ENCODE measurements at places on chromosomes 4 and X.

GRCh38 chr4:112253382-112254000 lies 21.9 kb downstream of the AP1AR start:
- no peak for DNase-seq

DNA sequence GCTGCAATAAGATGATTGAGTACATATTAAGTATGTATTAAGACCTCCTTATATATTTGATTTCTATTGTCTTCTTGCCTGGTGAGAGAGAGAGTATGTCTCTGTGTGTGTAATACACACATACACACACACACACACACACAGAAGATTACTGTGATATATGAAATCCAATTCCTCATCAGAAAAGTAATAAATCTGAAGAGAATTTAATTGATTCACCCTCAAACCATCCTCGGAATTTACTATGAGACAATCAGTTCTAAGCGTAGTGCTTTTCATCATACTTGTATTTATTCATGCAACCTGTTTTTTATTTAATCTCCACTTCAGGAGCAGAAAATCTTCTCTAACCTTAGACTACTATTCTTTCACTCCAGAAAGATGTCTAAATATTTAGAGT lies 62.3 kb upstream of the TLL1 start:
- DNase-seq = no peak

DNA sequence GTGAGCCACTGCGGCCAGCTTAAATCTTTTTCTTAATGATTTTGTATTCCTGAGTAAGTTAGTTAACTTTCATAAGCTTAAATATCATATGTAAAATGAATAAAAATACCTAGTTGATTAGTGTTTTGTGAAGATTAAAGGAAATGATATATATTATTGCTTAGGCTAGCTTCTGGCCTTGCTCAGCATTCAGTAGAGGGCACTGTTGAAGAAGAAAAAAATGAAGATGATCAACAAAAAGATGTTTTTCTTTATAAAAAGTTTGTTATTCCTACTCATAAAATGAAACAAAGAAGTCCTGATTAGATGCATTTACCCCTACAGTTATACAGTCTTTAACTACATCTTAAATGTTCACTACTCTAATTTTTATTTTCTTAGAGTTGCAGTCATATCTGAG lies 797.7 kb downstream of the RAPGEF2 start:
- no peak for DNase-seq

DNA sequence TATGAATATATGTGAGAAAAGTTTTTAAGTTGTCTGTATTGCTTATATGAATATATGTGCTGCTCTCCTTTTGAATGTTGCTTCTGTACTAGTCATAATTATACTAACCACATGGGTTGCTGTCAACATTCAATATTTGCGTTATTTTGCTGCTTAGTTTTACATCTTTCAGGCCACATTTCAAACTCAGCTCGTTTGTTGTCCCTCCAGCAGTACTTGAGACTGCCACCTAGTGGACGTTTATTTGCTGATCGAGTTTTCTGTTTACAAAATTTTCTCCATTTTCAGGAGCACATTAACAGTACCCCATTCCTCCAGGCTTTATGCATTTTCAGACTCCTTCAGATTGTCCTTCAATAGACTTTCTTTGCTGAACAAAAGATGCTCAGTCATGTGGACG lies 75.8 kb downstream of the NUDT11 start:
- DNase-seq = no peak

DNA sequence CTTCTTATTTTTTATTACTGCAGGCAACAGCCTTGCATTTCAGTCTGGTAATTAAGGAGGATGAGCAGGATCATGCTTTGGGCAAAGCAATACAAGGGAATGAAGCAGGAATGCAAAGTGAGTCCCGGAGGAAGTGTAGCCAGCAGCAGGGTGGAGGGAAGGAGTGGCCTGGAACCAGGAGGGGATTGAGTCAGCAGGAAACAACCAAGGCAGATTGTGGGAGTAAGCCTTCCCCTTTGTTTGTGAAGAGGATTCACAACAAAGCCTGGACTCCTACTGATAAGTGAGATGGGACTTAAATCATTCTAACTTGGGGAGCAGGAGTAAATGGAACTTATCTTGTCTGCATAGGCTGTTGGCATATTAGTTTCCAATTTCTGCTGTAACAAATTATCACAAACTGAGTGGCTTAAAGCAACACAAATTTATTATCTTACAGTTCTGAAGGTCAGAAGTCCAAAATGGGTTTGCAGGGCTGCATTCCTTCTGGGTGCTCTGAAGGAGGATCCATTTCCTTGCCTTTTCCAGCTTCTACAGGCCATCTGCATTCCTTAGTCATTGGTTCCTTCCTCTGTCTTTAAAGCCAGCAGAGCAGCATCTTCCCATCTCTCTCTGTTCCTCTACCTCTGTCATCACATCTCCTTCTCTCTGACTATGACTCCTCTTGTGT lies 93.2 kb upstream of the AP1S2 start:
- DNase-seq = peak; percentile 29

- DNase-seq = no peak
Observed at GRCh38 chr4:112516471-112517066, 589 bp upstream of the NEUROG2 start.

- DNase-seq = no peak
Observed at GRCh38 chr4:88975958-88976774, 80.8 kb downstream of the FAM13A start.

- no peak for DNase-seq
Observed at GRCh38 chrX:150767475-150768131, 74.4 kb downstream of the MTMR1 start.

- DNase-seq = no peak
Observed at GRCh38 chrX:136847874-136848273, 32.7 kb downstream of the RBMX start.

DNA sequence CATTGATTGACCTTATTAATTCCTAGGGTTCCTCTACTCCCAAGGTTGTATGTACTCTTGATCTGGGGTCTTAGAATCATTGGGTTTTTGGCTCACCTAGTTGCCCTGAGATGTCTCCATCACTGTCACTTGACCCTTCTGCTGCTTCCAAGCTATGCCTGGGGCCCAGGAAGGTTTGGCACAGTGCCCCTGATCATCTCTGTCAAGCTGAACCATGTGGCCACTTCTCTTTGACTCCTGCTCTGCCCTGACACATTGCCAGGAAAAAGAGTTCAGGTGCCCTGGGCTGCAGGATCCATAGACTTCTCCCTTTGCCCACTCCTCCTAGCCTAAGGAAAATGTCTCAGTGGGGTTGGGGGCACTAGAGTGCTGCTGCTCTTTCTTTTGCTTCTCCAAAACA lies 3.9 kb upstream of the CHST7 start:
- DNase-seq = no peak

GRCh38 chr4:129532573-129532972 lies 436.6 kb downstream of the C4orf33 start:
- no peak for DNase-seq

DNA sequence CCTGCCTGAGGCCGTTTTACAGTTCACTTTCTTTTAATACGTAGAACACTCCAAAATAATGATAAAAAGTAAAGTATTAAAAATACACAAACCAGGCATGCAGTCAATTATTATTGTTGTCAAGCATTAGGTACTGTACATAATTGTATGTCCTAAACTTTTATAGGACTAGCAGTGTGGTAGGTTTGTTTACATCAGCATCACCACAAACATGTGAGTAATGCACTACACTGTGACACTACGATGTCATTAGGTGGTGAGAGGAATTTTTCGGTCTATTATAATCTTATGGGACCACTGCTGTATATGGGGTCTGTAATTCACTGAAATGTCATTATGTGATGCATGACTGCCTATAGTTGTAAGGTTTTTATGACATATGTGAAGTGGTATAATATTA lies 149.5 kb upstream of the SH3RF1 start:
- DNase-seq = no peak

DNA sequence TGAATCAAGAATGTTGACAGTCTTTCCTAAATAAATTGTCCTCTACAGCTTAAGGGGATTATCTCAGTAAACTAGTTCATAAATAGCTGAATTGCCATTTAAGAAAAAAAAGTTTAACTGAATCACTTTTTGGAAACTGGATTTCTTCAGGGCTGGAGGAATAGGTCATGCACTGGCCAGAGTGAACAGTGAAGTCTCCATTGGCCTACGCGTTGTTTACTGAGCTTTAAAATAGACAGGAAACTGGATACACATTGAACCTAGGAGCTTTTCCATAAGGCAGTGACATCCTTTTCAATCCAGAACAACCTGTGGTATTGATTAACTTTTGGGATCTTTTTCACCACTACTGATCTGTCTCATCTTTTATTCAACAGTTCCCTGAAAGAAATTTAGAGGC lies 58.0 kb downstream of the COL4A6 start:
- DNase-seq = no peak

GRCh38 chr4:82430964-82431745 lies 765 bp downstream of the ENOPH1 start:
- no peak for DNase-seq

GRCh38 chr4:38993683-38994082 lies 38.5 kb downstream of the TMEM156 start:
- DNase-seq = no peak

GRCh38 chr4:89837385-89837992 lies 528 bp upstream of the SNCA start:
- peak; percentile 25 for DNase-seq

- DNase-seq = peak; percentile 35
Observed at GRCh38 chr4:20572976-20573375, 127.3 kb upstream of the PACRGL start.

- DNase-seq = no peak
Observed at GRCh38 chrX:74009041-74009440, 294.9 kb upstream of the ZCCHC13 start.

DNA sequence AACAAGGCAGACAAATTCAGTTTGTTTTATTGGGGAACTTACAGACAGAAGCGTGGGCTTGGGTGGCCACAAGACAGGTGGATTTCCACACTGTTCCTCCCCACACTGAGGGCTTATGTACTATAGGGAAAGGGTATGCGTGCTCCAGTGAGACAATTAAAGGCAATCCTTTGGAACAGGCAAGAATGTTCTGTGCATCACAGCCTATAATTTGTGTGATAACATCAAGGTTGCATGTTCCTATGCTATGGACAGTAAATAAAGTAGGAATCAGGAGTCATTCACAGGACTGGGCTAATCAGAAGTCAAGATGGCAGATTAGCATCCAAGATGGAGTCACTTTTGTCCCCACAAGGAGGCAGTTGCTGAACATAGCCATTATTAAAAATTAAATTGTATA lies 84.6 kb upstream of the TRIM2 start:
- no peak for DNase-seq

DNA sequence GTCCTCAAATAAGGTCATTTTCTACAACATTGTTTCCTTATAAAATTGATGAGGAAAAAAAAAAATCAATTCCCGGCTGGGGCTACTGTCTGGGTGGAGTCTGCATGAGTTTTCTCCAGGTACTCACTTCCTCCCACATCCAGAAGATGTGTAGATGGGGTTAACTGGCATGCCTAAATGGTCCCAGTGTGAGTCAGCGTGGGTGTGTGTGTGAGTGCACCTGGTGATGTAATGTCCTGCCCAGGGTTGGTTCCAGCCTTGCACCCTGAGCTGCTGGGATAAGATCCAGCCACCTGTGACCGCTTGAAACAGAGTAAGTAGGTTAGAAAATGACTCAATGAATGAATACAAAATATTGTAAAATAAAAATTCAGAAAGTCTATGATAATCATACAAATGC lies 11.1 kb downstream of the USP26 start:
- no peak for DNase-seq

DNA sequence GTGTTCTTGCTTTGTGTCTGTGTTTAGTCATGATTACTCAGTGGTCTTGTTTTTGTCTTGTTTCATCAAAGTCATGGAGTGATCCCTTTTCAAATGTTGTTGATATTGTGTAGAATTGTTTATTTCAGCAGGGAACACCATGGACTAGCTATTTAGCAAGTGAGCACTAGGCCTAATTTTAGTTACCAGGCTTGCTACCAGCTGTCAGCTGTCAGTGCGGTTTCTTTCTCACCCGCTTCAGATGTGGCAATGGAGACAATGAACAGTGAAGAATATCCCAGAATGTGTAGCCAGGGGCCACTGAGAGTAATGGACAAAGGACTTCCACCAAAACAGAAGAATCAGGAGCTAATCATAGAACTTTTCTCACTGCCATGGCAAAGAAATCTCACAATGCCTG lies 432.8 kb upstream of the FMR1 start:
- DNase-seq = no peak

GRCh38 chr4:33025236-33025635 lies 2305.1 kb downstream of the PCDH7 start:
- no peak for DNase-seq

GRCh38 chr4:2932951-2933565 lies 30.1 kb downstream of the NOP14 start:
- DNase-seq = no peak

DNA sequence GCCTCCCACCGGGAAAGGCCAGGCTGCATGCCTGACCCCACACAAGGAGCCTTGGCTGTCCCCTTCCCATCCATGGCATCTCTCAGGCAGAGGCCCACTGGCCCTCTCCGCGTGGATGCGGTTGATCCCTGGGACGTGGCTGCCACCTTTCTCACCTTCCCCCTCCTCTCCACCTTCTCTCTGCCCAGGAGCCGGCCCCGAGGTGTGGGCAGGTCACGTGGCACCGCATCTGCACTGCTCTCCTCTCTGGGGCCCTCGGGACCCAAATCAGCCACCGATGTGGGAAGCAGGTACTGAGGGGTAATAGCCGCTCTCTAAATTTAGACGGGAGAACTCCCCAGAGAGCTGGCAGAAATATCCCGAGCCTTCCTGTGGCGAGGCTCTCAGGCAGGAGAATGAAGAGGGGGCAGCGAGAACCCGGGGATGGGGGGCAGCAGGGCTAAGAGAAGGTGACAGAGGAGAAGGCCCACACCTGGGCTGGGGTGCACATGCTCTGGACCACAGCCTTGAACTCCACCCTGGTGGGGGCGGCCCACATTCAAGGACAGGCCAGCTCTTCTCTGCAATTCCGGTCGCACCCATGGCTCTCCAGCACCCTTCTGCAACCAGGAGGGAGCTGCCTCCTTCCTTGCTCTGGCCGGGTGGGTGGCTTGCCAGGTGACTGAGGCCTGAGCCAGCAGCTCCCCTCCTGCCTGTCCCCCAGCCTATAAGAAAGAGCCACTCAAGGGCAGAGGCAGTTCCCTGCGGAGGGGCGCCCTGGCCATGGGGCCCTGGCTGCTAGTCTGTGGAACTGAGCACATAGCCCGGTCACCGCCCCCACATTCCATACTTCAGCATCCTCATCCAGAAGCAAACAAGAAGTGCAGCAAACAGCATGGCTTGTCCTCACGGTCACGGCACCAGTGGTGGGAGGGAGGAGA lies 9.6 kb upstream of the DUSP9 start:
- DNase-seq = no peak

DNA sequence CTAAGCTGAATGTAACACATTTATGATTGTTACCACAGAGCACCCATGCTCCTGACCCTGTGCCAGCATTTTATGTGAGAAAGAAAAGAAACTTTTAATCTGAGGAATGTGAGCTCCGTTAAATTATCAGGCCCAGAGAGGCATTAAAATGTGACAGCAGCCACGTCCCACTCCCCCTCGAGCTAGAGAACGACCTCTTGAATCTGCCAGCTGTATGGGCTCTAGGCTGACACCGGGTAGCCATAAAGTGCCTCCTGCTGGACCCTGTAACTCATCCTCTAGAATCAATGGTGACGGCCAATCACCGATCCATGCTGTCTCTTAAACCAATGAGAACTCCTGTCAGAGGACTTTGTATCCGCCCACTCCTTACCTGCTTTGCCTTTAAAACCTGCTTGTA lies 110.2 kb upstream of the ADRA2C start:
- DNase-seq = no peak

GRCh38 chrX:13126775-13127174 lies 82.4 kb upstream of the FAM9C start:
- DNase-seq = no peak

- peak; percentile 43 for DNase-seq
Observed at GRCh38 chrX:113929004-113929403, 654.9 kb upstream of the HTR2C start.

- no peak for DNase-seq
Observed at GRCh38 chr4:84263415-84263814, 235.7 kb downstream of the NKX6-1 start.

All from iPS DF 6.9 (cell line).